IMR-90 (cell line): ENCODE measurements at places on chromosomes 2 and 18.

DNA sequence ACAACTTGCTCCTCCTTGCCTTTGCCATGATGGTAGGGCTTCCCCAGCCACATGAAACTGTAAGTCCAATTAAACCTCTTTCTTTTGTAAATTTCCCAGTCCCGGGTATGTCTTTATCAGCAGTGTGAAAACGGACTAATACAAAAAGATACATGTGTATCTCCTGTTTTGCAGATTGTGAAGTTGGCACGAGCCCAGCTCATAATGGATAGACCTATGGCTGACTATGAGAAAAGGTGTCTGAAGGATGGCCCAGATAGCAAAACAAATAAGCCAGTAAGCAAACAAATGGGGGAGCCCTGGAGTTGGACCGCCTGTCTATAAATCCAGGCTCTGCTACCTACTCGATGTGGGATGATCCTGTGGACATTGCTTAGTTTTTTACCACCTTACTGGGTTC, 15.5 kb upstream of the PRKCE start:
- DNase-seq: no peak

DNA sequence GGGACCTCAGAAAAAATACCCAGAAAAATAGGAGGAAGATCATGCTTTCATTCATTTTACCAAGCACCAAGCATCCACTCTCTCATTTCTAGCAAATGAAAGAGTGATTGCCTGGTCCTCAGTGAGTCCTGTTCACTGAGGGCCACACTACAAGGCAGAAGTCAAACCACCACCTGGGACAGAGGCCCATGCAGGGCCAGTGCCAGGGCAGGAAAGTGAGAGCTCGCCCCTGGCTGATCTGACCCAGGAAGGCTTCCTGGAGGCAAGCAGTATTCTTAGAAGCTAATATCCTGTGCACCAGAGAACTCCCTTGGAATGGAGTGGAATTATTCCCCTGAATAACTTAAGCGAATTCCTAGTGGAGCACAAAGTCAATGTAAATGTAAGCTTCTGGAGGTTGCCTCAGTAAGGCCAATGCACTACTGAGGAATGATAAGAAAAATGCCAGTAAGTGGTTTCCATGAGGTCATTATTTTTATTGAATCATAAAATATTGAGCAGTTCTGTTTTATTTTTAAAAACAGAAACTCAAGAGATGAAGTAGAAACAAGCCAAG, 191.6 kb upstream of the ID2 start:
- DNase-seq: peak; percentile 13

DNA sequence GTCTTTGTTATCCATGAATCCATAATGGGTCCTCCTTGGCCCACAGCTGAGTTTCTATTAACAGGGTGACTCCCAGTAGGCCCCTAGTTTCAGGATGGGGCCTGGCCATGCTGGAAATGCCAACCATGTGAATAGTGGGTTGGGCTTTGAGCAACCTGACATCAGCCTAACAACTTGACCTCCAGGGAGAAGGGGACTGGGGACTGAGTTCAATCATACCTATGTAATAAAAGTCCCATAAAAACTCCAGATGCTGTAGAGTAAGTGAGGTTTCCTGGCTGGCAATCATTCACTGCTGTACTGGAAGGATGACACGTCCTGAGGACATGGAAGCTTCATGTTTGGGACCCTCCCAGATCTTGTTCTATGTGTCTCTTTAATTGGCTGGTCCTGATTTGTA, 7.9 kb downstream of the REV1 start:
- DNase-seq: no peak

- no peak for DNase-seq
These were observed 888 bp upstream of the ADCY3 start for GRCh38 chr2:24920809-24921441.

DNA sequence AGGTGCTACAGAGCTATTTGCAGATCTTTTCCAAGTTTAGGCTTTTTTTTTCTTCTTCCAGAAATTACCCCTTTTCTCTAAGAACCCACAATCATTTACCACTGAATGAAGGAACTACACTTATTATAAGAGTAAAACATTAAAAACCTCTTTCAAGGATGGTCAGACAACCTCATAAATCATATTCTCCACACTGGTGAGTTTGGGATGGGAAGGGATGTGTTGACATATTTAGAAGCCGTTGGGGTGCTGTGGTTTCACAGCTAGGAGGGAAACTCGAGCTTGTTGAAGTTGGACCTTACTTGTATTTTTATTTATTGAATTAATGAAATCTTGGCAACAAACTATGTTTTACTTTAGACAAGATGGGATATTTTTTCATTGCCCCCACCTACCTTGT, 289.4 kb upstream of the MEIS1 start:
- no peak for DNase-seq

DNA sequence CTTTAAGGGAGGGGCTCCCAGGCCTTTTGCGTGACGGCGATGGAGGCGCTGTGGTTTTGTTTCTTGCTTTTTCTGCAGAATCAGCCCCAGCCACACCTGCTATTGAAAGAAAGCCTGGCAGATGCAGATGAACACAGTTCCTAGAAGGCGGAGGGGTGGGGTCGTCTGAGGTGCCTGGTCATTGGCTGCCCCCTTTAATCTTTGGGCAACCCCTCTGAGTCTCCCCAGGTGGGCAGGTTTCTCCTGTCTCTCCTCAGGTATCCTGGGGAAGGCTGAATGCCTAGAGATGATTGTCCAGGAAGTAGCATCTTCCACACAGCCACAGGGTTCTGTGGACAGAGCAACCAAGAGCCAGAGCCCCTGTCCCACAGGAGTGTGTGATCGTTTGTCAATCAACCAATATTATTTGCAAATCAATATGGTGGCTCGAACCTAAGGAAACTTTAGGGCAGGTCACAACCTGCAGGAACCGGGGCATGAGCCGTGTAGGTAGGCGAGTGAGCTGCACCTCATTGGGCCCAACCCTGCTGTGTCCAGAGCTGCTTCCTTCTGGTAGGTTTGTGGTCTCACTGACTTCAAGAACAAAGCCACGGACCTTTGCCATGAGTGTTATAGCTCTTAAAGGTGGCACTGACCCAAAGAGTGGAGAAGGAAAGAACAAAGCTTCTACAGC, 104.3 kb downstream of the NDUFA10 start:
- no peak for DNase-seq

DNA sequence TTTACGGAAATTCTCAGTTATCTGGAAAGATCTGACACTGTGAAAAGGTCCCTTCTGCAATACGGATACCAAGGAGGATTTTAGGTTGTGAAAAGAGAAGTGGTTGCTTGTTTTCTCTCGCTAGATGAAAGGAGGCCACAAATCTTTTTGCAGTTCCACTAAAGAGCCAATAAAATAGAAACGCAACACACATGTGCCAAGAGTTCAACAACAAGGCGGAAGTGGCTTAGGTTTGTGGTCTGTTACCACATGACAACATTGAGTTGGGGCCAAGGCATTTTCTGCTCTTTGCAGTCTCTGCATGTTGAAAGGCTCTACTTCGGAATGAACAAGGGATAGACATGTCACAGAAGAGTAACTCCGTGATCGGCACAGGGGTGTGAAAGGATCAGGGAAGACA, 115.7 kb upstream of the OSR1 start:
- DNase-seq: peak; percentile 0

GRCh38 chr2:79393806-79394484, 118.9 kb upstream of the CTNNA2 start:
- no peak for DNase-seq

DNA sequence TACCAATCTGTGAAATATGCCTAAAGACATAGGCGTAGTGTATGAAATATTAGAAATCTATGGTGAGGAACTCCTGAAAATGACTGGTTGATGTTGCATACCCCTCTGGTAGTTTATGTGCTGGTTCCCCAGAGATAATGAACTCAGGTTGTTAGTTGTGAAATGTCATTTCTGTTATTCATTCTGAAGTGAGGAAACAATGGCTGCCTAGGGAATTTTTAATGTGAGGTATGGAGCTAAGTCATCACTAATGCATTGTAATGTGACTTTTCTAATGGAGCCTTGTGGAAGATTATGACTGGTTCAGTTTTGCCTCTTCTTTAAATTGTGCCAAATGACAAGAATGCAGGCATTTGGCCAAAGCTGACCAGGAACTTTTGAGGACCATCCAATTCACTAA, 61.6 kb upstream of the RAB27B start:
- DNase-seq: no peak

DNA sequence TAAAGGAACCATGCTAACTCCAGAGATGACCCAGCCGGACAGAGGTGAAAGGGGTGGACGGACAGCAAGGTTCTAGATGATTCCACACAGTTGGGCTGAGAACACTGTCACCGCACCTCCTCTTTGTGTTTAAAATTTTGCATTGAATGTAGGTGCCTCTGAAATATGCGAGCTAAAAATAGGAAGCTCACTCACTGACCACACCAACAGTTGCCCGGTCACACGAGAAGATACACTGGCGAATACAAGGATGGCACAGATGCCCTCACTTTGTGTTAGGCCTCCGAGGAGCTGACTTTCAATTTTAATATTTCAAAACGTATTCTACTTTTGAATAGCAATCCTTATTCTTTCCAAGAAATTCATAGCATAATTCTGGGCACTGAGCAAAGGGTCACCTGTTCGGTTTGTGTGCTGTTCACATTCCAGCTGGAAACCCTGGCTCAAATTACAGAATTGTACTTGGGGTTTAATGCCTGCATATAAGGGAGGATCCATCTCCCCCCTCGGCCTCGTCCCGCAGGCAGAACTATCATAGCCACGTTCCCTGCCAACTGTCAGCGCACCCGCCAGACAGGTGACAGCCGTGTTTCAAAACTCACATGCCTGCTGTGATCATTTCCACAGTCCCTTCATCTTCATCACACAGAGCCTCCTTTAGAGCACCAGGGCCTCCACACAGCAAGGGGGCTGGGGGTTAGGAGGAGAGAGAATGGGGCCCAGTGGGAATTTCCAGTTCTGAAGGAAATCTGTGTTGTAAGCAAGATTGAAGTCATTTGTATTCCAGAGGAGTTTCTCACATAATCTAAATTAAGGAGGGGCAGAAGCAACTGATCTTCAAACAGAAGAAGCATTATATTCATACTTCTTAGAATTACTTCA, 48.2 kb downstream of the ADI1 start:
- no peak for DNase-seq

DNA sequence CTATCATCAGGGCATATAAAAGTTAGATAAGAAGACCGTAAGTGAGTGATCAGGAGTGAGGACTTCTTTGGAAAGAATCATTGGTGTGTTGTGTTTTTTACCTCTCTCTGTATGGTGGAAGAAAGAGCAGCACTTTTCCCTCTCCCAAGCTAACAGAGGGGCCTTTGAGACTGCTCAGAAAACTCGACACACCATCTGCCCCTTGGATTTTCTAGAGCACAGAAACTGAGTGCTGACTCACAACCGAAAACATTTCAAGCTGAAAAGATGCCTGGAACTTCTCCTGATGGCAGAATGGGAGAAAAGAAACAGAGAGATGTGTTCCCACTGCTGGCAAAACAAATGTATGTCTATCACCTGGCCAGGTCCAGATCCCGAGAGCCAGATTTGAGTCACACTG, 156.6 kb downstream of the DNAH7 start:
- DNase-seq: peak; percentile 11

GRCh38 chr2:131105950-131106801, 1.0 kb downstream of the PLEKHB2 start:
- DNase-seq: peak; percentile 53

DNA sequence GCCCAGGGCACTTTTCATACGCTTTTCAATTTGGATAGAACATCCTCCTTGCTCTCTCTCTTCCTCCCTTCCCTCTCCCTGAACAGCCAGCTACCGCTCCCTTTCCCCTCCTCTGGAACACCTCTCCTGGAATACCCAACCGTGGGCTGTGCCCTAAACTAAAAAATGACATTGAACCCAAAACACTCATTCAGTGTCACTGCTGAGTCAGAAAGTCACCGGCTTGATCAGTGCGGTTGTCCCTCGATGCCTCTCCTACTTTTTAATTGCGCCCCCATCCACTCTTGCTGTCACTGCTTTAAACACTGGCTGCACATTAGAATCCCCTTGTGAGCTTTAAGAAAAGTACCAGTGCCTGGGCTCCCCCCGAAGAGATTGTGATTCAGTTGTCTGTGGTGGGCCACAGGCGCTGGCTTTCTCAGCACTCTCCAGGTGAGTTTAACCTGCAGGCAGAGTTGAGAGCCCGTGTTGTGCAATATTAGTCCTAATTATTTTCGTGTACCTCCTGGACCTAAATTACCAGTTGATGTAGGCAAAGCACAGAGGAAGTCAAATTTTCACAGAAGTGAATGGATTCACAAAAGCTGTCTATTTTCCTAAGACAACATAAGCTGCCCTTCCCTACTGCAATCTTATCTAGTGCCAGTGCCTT, 302.0 kb downstream of the PRKCE start:
- no peak for DNase-seq

- no peak for DNase-seq
These were observed 103.9 kb upstream of the DCC start for GRCh38 chr18:52236131-52236530.

GRCh38 chr2:47046271-47046670, 108.8 kb downstream of the STPG4 start:
- no peak for DNase-seq

DNA sequence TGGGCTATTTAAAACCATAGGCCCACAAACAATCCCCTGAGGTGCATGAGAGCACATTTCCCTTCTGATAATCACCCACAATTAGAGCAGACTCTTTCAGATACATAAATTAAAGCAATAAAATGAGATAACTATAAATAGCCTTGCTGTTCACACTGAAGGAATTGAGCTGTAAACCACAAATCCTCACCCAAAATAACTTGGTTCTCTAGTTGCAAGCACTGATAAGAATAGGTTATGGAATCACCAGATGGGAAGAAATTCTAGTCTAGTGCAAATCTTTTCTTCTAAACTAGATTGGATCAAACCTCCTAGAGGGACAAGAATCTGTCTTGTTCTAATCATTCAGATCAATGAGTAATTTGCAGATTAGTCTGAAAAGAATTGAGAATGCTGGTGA, 64.6 kb downstream of the NAB1 start:
- DNase-seq: peak; percentile 53

DNA sequence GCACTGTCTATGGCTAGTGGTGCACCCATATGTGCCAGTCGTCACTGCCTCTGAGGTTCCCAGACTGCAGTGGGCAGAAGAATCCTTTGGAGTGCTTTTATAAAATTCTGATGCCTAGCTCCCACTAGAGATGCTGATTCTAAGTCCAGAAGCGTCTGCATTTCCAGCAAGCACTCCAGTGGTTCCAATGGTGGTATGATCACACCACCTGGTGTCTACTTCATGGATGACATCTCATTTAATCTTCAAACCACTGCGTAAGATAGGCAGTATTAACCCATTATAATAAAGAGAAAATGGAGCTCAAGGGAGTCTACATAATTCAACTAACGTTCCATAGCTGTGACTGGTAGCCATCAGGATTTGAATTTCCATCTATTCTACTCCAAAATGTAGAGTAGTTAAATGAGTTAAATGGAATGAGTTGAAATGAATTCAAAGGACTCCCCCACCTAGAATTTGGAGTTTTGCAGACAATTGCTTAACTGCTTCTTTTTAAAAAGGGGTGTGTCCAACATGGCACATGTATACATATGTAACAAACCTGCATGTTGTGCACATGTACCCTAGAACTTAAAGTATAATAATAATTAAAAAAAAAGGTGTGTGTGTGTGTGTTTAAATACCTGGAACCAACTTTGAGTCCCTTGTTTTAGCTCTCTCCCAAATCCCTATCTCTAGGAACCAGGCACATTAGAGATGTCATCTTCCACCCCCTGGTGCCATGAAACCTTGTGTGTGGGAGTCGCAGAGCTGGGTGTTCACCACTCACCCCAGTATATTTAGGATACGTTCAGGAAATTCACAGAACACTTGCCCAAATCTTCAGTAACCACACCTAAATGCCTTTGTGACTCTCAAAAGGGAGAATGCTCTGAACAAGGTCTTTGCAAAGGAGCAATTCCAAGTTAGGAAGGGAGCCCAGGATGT, 14.1 kb downstream of the LAMA3 start:
- peak; percentile 79 for DNase-seq
